ENCODE measurements at places on chromosomes 6 and 20.

DNA sequence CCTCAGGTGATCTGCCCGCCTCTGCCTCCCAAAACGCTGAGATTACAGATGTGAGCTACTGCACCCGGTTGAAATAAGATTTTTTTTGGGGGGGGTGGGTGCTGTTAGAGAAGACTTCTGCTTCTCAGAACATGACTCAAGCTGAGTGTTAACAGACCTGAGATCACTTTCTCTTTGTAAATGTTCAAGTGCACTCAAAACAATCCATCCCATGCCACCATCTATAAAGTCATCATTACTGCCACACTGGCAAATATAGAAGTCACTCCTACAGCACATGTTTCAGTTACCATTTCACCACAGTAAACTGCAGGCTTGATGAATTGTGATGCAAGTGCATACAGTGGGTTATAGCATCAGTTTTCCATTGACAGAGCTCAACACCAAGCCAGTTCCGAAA lies 9.0 kb downstream of the VPS16 start:
- peak; percentile 34 for DNase-seq

DNA sequence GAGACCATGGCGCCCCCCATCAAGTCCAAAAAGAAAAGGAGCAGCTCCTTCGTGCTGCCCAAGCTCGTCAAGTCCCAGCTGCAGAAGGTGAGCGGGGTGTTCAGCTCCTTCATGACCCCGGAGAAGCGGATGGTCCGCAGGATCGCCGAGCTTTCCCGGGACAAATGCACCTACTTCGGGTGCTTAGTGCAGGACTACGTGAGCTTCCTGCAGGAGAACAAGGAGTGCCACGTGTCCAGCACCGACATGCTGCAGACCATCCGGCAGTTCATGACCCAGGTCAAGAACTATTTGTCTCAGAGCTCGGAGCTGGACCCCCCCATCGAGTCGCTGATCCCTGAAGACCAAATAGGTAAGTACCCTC lies 41.7 kb upstream of the NAA20 start:
- DNase-seq: no peak

DNA sequence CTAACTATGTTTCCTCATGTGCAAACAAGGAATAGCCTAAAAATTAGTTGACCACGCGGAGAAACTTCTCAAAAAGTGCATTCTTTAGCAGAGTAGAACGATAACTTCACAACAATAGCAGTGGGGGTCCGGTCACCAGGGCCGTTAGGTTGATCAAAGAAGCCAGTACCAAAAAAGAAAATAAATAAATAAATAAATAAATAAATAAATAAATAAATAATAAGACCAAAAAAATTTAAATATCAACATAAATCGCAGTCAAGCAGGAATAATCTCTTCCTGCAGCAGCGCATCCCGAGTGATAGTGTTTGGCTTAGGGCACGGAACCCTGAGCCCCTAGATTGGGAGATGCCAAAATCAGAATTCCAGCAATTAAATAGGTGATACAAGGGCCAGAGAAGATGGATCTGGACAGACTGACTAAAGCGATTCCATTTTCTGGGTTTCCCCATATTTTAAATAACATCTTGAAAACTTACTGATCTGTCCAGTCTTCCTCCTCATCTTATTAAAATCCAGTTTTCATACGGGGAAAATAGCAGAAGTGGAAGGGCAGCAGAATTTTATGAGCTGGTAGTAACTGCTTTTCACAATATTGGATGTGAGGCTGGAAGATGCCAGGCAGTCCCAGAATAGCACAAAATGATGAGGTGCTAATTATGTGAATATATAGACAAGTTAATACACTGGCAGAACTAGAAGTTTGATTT lies 4.4 kb upstream of the OLIG3 start:
- no peak for DNase-seq

DNA sequence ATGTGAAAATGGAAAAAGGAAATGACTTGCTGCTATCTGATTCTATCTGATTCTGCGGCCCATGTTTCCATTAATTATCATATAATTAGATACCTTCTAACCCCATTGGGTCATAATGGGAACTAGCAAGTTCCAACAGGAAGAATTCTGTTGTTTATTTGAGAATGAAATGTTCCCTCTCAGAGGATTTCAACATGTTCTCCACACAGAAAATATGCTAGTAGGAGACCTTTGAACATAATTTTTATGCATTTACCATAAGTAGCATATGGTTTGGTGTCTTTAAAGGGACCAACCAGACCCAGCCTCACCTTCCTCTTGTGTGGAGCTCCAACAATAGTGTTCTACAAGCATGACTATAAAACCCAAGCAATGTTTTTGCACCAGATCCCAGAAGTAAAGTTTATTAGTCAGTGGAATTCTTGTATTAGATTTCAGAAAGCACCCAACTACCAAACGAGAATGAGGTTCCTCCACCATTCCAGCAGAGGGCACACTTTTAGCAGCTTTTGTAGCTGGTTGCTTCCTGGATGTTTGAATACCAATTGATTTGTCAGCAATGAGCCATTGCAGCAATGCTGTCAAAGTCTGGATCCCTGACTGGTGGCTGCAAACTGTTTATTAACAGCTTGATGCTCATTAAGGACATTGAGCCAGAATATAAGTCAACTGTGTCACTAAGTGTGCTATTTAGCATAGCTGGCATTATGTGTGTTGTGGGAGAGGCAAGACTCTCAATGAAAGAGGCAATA lies 143.6 kb upstream of the GJE1 start:
- DNase-seq: peak; percentile 37

DNA sequence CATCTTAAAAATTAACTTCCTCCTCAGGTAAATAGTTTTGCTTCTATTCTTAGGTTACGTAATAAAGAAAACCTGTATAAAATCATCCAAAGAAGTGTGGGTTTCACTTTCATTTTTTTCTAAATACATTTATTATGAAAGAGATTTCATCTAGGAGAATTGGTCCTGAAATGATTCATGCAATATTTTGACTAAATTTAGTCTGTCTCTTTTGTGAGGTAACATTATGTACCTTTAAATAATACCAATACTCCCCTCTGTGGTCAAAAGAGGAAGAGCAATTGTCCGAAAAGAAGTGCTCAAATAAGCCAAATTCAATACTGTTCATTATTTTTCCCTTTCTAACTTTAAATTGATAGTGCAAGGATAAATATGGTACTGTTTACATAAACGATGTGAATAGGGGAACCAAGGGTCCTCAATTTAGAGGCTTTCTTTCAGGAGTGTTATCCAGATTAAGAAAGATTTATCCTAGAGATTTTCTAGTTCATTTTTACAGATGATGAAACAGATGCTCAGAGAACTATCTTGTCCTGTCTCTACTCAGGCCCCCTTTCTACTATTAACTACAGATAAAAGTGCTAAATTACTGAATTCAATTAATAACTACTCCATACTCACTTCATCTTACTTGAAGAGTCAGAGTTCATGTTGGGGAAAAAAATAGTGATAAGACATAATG lies 26.2 kb downstream of the CYP39A1 start:
- DNase-seq: peak; percentile 52

DNA sequence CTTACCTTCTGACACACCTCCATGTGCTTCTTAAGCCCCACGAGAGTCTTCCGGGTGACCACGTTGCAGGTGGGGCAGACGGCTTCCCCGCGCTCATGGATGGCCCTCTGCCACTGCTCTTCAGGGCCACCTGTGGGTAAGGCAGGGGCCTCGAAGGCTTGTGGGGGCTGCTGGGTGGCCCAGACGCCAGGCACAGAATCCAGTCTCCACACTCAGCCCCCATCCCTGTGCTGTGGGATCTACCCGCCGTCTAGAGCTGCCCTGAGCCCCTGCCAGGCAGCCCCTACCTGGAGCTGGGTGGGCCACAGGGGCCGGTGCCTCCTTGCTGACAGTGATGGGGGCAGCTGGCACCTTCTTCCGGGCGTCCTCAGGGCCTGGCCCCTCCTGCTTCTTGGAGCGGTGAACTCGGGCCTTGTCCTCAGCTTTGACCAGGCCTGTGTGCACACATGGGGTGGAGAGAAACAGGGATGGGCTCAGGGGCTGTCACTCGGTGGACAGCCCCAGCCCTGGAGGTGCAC lies 5.9 kb downstream of the ZNF512B start:
- DNase-seq: no peak

- no peak for DNase-seq
These were observed 30.0 kb downstream of the SYNDIG1 start for GRCh38 chr20:24499472-24499871.

GRCh38 chr6:19013026-19013705 lies 626.0 kb downstream of the RNF144B start:
- no peak for DNase-seq

DNA sequence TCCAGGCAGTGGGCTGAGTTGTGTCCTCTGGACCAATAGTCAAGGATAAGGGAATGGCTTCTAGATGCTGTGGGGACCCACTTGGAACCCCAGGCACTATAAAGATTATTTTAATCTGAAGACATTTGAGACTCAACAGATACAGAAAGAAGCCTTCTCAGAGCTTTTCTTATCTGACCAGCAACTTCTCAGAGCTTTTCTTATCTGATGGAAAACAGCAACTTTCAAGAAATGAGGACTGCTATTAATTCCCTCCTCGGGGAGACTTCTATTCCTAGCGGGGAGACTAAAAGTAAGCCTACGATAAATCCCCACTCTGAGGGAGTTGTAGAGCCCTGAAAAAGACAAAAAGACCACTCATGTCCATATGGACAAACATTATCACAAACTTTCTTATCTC lies 160.5 kb downstream of the RNASET2 start:
- DNase-seq: no peak

DNA sequence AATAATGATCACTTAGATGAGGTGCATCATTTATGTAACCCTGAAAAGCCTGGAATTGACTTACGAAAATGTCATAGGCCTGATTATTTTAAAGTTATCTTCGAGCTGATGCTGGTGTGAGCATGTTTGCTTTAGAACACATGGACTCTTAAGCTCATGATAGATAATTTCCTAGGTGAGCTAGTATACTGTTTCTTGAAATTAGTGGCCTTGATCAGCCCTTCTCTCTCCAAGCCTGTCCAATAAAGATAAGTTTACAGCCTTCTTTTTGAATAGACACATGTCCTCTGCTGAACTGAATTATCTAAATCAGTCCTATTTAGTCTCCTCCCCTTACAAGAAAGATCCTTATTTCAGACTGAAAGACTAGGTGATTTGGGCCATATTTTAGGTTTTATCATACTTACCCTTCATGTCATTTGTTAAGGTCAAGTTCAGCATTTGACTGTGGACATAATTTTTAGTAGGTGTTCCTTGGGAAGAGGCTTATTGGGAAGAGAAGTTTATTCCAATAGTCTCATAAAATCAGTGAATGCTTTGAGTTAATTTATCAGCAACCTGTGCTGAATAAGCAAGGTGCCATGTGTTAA lies 15.3 kb downstream of the FOXO3 start:
- DNase-seq: no peak

DNA sequence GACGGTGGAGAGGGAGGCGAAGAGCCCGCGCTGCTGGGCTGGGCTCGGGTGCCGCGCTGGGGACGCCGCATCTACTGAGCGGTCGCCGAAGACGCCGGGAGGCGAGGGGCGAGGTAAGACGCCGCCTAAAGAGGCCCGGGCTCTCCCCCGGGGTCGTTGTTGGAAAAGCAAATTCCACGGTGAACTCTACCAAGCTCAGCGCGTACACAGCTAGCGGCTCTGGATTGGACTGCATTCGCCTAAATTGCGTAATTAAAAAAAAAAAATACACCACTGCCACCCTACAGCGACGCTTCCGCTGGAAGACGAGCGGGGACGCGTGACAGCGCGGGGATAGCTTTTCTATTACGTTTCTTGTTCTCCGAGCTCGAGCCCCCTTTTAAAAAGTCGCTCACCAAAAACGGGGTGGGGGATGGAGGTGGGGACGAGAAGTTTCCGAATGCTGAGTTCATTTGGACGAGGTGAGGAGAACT lies 92.0 kb upstream of the PRDM1 start:
- peak; percentile 83 for DNase-seq

DNA sequence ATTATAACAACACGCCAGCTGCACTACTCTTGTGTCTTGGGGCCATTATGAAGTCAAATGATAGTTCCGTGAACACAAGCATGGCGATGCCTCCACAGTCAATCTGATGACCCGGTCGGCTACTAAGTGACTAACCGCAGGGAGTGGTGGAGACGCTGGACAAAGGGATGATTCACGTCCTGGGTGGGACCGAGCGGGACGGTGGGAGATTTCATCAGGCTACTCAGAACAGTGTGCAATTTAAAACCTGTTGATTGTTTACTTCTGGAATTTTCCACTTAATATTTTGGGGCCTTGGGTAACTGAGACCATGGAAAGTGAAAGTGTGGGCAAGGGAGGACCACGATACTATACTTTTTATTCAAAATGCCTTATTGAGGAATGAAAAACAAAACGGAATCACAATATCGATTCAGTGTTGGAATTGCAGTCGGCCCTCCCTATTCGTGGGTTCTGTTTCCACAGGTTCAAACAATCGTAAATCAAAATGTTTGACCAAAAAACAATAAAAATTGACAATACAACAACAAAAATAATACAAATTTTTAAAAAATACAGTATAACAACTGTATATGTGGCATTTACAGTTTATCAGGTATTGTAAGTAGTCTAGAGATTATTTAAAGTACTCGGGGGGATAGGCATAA lies 66.5 kb downstream of the MYLK4 start:
- DNase-seq: peak; percentile 66

DNA sequence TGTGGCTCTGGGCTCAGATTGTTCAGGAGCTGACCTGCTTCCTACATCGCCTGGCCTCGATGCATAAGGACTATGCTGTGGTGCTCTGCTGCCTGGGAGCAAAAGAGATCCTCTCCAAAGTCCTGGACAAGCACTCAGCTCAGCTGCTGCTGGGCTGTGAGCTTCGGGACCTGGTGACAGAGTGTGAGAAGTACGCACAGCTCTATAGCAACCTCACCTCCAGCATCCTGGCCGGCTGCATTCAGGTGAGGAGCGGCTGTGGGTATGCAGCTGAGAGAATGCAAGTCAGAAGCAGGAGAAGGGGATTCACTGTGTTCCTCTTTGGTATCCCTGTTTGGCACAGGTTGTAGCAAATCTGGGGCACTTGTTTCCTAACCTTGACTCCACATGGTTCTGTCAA lies 17.9 kb downstream of the CUL9 start:
- DNase-seq: no peak

DNA sequence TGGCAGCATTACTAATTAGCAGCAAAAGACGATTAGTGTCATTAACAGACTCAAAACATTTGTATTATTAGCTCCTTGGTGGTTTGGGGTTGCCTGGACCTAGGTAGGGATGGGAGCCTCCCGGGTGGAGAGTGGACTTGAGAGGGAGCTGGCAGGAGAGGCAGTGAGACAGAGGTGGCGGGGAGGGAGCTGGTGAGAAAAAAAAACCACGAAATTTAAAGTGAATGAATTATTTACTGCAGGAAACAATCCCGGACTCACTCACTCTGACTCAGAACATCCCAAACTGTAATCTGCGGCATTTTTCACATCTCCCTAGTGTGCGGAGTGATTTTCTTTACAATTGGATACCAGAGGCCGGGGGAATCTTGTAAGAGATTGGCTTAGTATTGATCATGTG lies 14.3 kb upstream of the CDH22 start:
- no peak for DNase-seq

DNA sequence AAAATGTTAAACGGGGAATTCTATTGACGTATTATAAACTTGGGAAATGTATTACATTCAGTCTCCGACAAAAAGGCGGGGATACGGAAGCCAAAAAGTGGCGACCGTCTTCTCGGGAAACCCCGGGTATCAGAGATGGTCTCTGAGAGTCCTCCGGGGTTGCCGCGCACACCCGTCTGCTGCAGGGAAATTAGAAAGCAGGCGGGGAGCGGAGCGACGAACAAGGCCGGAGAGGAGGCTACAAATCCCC lies 1.5 kb downstream of the SALL4 start:
- peak; percentile 46 for DNase-seq
